Osteocyte (in vitro differentiated cells): ENCODE measurements at places on chromosomes 3 and 15.

DNA sequence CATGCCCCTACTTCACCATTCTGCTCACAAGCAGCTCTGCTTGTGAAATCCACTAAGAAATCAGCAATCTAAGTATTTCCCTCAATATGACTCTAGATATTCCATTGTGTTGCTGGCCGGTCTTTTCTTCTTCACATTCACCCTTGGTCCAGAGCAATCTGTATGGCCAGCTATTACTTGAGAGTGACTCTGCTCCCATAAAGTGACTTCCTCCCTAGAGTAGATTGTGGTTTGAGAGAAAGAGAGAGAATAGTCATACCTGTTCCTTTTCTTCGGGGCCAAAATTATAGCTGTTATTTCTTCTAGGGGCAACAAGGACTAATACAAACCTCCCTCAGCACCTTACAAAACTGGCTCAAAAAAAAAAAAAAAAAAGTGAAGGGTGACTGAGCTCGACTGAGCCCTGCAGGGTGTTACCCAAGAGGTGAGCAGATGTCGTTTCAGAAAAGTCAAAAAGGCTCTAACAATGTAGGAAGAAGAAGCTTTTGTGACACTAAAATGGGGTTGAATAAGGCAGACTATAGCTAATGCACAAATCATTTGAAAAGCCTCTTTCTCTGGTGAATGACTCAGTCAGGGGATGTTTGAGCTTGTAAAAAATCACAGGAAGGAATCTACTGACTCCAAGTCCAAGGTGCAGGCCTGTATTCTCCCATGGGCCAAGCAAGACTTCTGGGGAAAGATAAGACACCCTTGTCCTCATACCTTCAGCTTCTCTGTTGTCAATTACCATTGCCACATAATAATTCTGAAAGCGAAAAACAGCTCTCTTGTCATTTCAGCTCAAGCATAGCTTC, 161.0 kb upstream of the SLC24A5 start:
- no peak for DNase-seq

GRCh38 chr3:59334585-59334984, 284.8 kb upstream of the CFAP20DC start:
- no peak for DNase-seq

GRCh38 chr15:68650901-68651709, 72.3 kb downstream of the CORO2B start:
- no peak for DNase-seq

DNA sequence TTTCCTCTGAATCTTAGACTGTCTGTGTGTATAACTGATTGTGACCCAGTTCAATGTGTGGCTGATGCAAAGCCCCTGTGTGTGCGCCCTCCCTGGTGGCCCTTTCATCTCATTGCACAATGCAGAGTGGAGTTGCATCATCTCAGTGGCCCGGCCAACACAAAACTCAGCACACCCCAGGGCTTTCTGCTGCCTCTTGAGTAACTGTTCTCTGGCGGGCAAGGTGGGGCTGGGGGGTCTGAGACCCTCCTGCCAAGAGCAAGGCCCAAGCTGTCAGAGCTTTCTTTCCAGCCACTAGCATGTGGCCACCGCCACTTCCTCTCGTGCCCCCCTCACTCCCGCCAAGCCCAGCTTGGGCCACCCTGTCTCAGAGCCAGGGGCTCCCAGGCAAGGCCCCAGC, 80.7 kb upstream of the ALDH1L1 start:
- peak; percentile 80 for DNase-seq
